ENCODE measurements at places on chromosomes 5 and 9.

GRCh38 chr9:68577774-68578591 lies 37.3 kb upstream of the TMEM252 start:
- no peak for DNase-seq
- H3K27me3 ChIP-seq: no peaks in the 10 kb centered on the region
- H3K36me3 ChIP-seq: no peaks in the 10 kb centered on the region
- H3K4me3 ChIP-seq: no peak overlapping the region

DNA sequence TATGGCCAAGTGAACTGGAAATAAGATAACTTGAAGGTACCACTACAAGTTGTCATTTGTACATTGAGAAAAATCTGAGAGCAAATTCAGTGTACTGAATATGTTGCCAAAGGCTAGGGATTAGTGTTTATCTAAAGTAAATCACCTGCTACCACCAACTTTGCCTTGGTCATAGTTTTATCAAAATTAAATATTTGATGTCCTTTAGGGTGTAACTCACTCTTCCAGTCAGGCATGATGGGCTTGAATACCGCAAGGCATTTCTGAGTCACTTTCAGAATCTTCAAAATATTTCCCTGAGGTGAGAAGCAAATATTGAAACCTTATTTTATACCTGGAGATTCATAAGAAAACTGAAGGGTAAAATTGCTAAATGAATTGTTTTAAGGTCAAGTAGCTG lies 1338.6 kb upstream of the ACO1 start:
- H3K36me3 ChIP-seq: no peaks in the 10 kb centered on the region
- DNase-seq: no peak
- no peaks in the 10 kb centered on the region for H3K4me1 ChIP-seq
- H3K4me3 ChIP-seq: no peak overlapping the region
- no peaks in the 10 kb centered on the region for H3K27me3 ChIP-seq
- H3K27ac ChIP-seq: no peak overlapping the region

- no peak overlapping the region for H3K27ac ChIP-seq
- H3K4me3 ChIP-seq: no peak overlapping the region
- H3K4me1 ChIP-seq: no peaks in the 10 kb centered on the region
- no peaks in the 10 kb centered on the region for H3K27me3 ChIP-seq
- DNase-seq: no peak
Measured at GRCh38 chr9:124102363-124102762, 90.8 kb downstream of the LHX2 start.

- no peaks in the 10 kb centered on the region for H3K27me3 ChIP-seq
- H3K4me1 ChIP-seq: no peaks in the 10 kb centered on the region
- H3K36me3 ChIP-seq: no peaks in the 10 kb centered on the region
- no peak overlapping the region for H3K27ac ChIP-seq
- no peak overlapping the region for H3K4me3 ChIP-seq
- no peak for DNase-seq
Measured at GRCh38 chr5:41721516-41721915, 148.7 kb downstream of the OXCT1 start.

DNA sequence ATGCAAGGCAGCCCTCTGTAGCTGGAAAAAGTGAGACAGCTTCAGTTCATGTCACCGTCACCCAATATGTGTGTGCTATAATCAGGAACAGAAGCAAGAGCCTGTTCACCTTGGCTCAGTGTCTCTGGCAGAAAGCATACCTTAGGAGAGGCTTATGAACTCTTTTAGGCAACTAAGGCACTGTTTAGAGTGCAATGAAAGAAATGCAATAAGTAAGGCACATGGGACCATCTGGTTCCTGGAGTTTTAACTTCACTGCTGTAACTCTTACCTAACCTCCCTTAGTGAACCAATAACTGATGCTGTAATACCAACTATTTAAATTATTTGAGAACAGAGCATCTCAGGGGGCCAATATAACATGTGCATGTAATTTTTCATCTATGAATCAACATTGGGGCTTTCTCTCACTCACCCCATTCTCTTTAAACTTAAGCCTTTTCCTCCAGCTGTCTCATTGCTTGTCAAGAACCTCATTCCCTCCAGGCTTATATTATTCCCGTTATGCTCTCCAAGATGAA lies 32.4 kb downstream of the C9 start:
- H3K4me1 ChIP-seq: peaks cover 5% of the 10 kb centered on the region
- DNase-seq: no peak
- H3K36me3 ChIP-seq: no peaks in the 10 kb centered on the region
- no peak overlapping the region for H3K27ac ChIP-seq
- no peak overlapping the region for H3K4me3 ChIP-seq

GRCh38 chr5:125440905-125441304 lies 694.5 kb upstream of the ZNF608 start:
- no peak overlapping the region for H3K4me3 ChIP-seq
- DNase-seq: no peak
- H3K27ac ChIP-seq: no peak overlapping the region
- no peaks in the 10 kb centered on the region for H3K4me1 ChIP-seq
- no peaks in the 10 kb centered on the region for H3K27me3 ChIP-seq

DNA sequence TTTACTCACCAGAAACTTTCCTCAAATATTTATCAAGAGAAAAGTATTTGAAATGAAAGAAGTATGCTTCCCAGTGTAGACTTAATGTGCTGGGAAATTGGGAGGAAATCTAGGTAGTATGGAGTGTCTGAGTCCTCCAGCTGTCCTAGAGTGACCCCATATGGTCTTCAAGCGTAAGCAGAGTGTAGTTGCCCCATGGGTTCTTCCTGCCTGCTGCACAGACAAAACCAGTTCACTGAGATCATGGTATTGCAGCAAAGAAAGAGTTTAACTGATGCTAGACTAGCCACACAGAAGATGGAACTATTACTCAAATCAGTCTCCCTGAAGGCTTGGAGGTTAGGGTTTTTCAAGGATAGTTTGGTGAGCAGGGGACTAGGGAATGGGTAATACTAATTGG lies 114.9 kb upstream of the PRLR start:
- H3K27ac ChIP-seq: no peak overlapping the region
- H3K27me3 ChIP-seq: no peaks in the 10 kb centered on the region
- no peaks in the 10 kb centered on the region for H3K36me3 ChIP-seq
- no peaks in the 10 kb centered on the region for H3K4me1 ChIP-seq

GRCh38 chr5:140303966-140304365 lies 1.1 kb upstream of the PFDN1 start:
- H3K27me3 ChIP-seq: no peaks in the 10 kb centered on the region
- H3K4me3 ChIP-seq: no peak overlapping the region
- H3K27ac ChIP-seq: no peak overlapping the region
- H3K4me1 ChIP-seq: no peaks in the 10 kb centered on the region
- DNase-seq: no peak

GRCh38 chr9:134445000-134445399 lies 118.7 kb downstream of the RXRA start:
- no peak overlapping the region for H3K27ac ChIP-seq
- H3K36me3 ChIP-seq: no peaks in the 10 kb centered on the region
- no peaks in the 10 kb centered on the region for H3K4me1 ChIP-seq
- no peak overlapping the region for H3K4me3 ChIP-seq
- DNase-seq: no peak

DNA sequence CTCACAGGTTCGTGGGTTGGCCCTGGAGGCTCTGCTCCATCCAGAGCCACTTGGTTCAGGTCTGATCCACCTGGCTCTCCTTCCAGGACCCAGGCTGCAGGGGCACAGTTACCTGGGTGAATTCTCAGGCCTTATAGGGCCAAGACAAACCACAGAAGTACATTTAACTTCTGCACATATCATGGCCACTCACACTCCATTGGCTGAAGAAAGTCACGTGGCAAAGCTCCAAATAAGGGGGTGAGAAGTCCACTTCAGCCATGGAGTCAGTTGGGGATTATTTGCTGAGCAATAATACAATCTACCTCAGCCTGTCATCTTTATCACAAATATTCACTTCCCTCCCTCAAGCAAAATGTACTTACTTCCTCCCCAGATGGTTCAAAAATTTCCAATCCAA lies 83.6 kb downstream of the MACROH2A1 start:
- H3K4me1 ChIP-seq: no peaks in the 10 kb centered on the region
- H3K27ac ChIP-seq: no peak overlapping the region
- no peaks in the 10 kb centered on the region for H3K27me3 ChIP-seq

DNA sequence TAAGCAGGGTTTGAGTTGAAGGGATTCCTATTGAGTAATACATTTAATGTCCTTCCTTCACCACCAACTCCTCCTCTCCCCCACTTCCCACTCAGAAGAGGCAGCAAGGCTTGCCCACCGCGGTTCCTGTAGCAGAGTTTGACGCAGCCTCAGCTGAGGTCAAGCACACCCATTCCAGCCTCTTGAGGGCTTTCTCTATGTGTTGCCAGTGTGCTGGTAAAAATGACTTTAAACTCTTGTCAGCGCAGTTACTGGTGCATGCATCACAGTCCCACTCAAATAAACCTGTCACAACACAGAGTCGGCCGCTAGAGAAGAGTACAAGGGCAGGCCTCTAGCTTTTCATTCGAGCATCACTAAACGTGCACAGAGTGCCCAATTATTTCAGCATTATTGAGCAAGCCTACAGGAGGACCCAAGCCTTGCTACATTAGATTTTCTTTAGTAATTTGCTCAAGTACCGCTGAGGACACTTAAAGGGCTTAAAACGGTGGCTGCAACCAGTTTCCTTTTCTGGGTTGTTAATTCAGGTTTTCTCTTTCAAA lies 79.6 kb downstream of the TLE4 start:
- H3K36me3 ChIP-seq: no peaks in the 10 kb centered on the region
- no peak overlapping the region for H3K4me3 ChIP-seq
- H3K4me1 ChIP-seq: no peaks in the 10 kb centered on the region
- H3K27ac ChIP-seq: no peak overlapping the region
- no peak for DNase-seq

- H3K27ac ChIP-seq: no peak overlapping the region
- H3K27me3 ChIP-seq: no peaks in the 10 kb centered on the region
- H3K36me3 ChIP-seq: no peaks in the 10 kb centered on the region
- no peaks in the 10 kb centered on the region for H3K4me1 ChIP-seq
- DNase-seq: no peak
Measured at GRCh38 chr5:65994117-65994786, 67.9 kb downstream of the ERBIN start.

GRCh38 chr9:111937781-111938426 lies 41.3 kb downstream of the UGCG start:
- H3K27me3 ChIP-seq: no peaks in the 10 kb centered on the region
- DNase-seq: peak; percentile 79
- H3K4me1 ChIP-seq: peaks cover 2% of the 10 kb centered on the region
- no peak overlapping the region for H3K27ac ChIP-seq

DNA sequence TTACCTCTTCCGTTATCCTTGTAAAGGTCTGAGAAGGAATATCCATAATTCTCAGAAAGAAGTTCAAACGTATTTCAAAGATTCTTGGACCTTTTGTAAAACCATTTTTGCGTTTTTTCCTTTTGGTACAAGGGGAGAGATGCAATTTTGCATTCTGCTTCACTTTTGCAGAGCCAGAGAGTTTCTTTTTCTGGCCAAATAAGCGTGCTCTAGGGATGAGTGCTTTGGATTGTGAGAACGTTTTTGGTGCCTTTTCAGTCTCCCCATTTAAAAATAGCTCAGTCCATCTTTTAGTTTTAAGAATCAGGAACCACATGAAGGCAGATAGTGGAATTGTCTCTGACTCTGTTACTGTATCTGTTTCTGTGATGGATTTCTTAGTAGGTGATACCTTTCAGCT lies 1.5 kb downstream of the ARHGAP26 start:
- no peaks in the 10 kb centered on the region for H3K4me1 ChIP-seq
- no peaks in the 10 kb centered on the region for H3K27me3 ChIP-seq

DNA sequence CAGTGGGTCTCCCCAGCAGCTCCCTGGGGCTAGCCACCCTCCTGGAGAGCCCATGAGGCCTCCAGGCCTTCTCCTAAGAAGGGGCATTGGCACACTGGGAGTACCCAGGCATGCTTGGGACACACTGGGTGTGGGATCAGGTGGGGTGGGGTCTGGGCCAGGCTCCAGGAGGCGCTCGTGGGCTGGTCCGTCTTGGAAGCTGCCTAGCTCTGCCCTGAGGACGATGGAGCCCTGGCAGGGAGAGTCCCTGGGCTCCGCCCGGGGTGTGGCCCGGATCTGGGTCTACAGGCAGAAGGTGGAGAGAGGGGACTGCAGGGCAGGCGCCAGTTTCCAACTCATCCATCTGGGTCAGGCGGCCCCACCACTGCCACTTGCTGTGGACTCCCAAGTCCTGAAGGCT lies 2.4 kb downstream of the PRRX2 start:
- no peak overlapping the region for H3K4me3 ChIP-seq
- DNase-seq: no peak
- H3K27ac ChIP-seq: no peak overlapping the region
- H3K4me1 ChIP-seq: no peaks in the 10 kb centered on the region
- no peaks in the 10 kb centered on the region for H3K27me3 ChIP-seq
- no peaks in the 10 kb centered on the region for H3K36me3 ChIP-seq

DNA sequence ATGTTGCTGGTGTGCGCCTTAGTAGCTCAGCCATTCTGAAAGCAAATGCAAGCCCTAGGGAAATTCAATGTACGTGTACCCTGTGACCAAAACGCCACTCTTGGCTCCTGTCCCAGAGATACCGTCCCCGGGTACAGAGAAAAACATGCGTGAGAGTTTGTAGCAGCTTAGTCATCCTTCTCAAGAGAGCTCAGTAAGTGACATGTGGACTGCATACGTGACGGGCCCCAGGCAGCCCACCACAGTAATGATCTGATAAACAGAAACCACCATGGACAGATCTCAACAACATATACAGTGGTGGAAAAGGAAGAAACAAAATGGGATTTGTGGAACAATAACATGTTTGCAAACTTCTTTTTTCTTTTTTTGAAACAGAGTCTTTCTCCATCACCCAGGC lies 45.1 kb downstream of the S1PR3 start:
- no peak overlapping the region for H3K27ac ChIP-seq
- no peak overlapping the region for H3K4me3 ChIP-seq
- no peaks in the 10 kb centered on the region for H3K27me3 ChIP-seq
- no peaks in the 10 kb centered on the region for H3K36me3 ChIP-seq
- H3K4me1 ChIP-seq: no peaks in the 10 kb centered on the region

GRCh38 chr5:155027993-155028629 lies 14.6 kb downstream of the KIF4B start:
- no peaks in the 10 kb centered on the region for H3K4me1 ChIP-seq
- no peaks in the 10 kb centered on the region for H3K27me3 ChIP-seq
- no peak overlapping the region for H3K4me3 ChIP-seq
- H3K36me3 ChIP-seq: no peaks in the 10 kb centered on the region
- no peak for DNase-seq

- no peak for DNase-seq
- no peaks in the 10 kb centered on the region for H3K27me3 ChIP-seq
- no peak overlapping the region for H3K27ac ChIP-seq
- no peak overlapping the region for H3K4me3 ChIP-seq
- no peaks in the 10 kb centered on the region for H3K4me1 ChIP-seq
- no peaks in the 10 kb centered on the region for H3K36me3 ChIP-seq
Measured at GRCh38 chr5:137221943-137222342, 277.2 kb downstream of the SPOCK1 start.

- H3K36me3 ChIP-seq: no peaks in the 10 kb centered on the region
- no peaks in the 10 kb centered on the region for H3K4me1 ChIP-seq
- no peaks in the 10 kb centered on the region for H3K27me3 ChIP-seq
- no peak overlapping the region for H3K4me3 ChIP-seq
Measured at GRCh38 chr9:13023498-13023897, 248.7 kb downstream of the LURAP1L start.

DNA sequence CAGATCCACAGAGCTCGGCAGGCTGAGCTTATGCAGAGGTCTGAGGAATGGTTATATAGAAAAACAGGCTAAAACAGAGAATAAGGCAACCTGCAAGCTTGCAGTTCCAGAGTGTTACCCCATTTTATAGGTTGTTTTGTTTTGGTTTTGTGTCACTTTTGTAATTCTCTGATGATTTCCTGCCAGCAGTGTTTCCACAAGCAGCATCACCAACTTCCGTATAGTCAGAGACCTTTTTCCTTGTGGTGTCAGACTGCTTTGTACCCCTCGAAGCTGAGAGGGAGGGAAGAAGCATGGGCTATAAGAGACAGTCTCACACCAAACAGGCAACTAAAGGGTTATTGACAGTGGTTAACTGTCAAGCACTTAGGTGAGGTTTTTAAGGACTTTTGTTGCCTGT lies 61.8 kb downstream of the TLE4 start:
- DNase-seq: no peak
- no peak overlapping the region for H3K27ac ChIP-seq
- H3K4me3 ChIP-seq: no peak overlapping the region
